ENCODE measurements at places on chromosomes 4 and X.

GRCh38 chr4:127791391-127791790, 9.3 kb downstream of the HSPA4L start:
- DNase-seq: no peak

DNA sequence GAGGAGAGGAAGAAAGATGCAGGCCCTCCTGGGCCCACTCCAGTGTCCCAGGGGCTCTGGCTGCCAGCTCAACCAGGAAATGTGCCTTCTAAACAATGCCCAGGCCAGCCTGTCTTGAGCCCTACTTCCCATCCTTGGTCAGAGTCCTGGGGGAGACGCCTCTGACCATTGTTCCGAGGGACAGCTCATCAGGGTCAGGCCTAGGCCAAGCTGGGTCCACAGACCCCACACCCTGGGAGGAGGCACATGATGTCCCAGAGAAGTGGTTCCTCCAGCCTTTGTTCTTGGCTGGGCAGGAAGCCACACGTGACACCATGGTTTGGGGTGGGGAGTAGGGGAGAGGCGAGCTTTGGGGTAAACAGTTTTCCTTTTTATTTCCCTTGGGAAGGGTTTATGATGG, 102.5 kb downstream of the EFNB1 start:
- no peak for DNase-seq

GRCh38 chrX:136725441-136726104, 55.2 kb downstream of the ARHGEF6 start:
- DNase-seq: no peak

DNA sequence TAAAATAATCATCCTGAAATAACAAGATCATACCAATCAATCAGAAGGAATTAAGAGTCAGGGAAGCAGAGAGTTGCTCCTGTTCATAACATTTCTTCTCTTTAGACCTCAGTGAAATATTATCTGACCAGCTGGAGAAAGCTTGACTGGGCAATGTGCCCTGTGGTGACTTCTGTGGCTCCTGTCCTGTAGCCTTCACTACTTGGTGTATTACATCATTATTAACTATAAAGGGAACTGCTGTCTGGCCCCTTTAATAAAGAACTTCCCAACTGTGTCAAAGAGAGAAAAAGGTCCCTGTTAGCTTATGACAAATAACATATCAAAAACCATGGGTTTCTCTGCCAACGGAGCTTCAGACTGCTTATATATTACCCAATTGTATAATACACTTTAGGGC, 18.0 kb downstream of the OPHN1 start:
- DNase-seq: no peak

DNA sequence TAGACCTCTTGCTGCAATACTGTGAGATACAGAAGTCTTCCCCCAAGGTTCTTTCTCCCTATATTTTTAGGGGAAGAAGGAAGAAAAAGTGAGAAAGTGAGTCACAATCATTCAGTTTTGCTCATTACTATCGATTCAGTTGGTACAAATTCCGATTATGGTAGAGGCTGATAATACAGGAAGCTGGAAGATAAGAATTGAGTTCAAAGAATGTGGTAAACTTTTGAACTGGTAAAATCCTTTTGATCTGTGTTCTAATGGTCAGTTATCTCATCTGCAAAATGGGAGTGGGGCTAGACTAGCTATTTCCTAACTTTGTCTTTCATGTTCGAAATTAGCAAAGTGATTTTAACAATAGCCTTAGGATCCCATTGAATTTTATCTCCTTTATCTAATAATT, 101.4 kb upstream of the FAT1 start:
- DNase-seq: no peak

- no peak for DNase-seq
These were observed 411.7 kb downstream of the ARHGAP24 start for GRCh38 chr4:85886665-85887064.

DNA sequence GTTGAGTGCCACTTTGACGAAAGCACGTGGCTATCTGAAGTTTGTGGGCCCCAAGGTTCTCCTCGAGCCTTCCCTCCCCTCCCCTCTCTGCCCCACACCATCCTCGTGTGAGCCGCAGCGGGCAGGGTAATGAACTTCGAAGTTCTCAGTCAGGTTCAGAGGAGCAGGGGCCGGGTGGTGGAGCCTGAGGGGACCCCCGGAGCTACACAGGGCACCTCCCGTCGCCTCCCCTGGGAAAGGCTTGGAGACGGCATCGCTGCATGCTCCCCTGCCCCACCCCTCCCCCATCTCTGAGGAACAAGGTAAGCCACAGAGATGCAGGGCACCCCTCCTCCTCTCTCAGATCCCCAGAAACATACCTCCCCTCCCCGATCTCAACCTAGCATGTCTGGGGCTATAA, 2.8 kb upstream of the NKX1-1 start:
- DNase-seq: no peak
